ENCODE measurements at places on chromosomes 5 and 9.

DNA sequence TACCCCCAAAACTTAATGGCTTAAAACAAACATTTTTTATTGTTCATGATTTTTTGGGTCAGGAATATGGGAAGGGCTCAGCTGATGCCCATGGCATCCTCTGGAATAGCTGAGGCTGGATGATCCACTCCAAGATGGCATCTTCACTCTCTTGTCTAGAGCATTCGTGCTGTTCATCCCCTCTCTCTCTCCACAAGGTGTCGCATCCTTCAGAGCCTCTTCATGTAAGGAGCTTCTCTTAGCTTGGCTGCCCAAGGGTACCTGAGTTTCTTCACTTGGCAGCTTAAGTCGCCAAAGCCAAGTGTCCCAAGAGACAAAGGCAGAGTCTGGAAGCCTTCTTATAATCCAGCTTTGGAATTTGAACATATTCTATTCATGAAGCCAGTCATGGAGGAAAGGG is 294.7 kb downstream of the CHSY3 start:
- no peak for DNase-seq

DNA sequence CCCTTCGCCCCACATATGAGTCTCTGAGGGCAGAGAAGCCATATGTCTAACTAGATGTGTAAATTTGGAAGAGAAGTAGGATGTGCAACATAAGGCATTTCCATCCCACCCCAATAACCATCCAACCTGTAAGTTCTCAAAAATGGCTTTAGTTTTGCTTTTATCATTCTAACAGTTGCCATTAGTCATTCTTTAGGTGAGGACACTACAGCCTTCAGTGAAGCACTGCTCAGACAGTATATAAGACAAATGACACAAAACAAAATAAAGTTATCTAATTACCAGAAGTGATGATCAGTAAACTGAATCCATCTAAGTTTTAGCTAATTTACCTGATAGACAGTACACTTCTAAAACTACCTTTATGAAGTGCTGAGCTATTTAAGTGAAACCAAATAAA is 23.9 kb downstream of the MLLT3 start:
- no peak for DNase-seq

DNA sequence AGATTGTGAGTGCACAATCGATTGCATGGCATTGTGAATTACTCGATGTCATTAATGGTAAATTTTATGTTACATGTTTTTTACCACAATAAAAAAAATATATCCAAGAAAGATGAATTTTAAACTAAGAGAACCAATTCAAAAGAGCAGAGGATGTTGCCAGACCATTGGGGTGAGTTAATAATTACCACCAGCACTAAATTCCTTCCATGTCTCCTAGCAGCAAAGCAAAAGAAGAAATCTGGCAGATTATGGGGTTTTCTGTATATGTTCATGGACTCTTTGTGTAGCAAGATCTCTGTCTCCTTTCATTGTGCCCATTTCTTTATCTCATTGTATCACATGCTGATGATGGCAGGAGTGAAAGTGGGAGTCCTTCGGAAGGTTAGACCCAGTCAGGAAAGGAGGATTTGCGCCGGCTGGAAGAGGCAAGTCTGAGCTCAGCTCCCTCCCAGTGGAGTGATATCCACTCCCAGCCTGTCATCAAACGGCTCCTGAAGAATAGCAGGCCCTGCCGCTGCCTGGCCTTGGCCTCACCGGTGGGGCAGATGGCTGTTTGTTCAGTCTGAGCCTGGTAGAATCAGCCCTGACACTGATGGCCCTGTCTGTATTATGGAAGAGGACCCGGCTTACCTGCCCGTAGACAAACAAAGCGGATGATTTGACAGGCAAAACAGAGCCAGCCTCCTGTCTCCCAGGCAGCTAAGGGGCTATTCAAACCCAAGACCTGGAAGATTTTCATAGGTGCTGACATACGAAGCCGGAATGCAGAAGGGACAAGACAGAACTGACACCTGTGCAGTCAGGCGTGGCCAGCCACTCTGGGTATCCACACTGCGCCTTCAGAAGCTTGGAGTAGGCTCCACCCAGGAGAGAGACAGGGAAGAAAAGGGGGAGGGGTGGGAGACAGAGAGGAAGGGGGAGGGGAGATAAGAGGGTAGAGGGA is 21.9 kb upstream of the FOXE1 start:
- no peak for DNase-seq

- DNase-seq: no peak
Measured at GRCh38 chr5:6328173-6328572, 50.2 kb downstream of the MED10 start.

DNA sequence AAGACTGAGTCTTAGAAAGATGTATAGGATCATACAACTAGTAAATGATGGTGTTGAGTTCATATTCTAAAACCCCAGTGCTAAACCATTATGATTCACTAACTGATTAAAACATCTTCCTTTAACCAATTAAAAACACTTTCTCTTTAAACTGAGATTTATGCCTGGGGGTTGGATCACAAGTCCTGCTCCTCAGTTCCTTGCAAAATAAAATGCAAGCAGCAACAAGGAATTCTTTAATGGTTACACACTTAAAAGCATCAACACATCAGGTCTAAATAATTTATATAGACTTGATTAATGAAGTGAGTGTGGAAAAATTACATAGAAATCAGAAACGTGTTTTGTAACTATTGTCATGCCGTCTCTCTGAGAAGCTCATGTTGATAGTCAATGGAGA is 189.2 kb downstream of the TARS1 start:
- DNase-seq: no peak

DNA sequence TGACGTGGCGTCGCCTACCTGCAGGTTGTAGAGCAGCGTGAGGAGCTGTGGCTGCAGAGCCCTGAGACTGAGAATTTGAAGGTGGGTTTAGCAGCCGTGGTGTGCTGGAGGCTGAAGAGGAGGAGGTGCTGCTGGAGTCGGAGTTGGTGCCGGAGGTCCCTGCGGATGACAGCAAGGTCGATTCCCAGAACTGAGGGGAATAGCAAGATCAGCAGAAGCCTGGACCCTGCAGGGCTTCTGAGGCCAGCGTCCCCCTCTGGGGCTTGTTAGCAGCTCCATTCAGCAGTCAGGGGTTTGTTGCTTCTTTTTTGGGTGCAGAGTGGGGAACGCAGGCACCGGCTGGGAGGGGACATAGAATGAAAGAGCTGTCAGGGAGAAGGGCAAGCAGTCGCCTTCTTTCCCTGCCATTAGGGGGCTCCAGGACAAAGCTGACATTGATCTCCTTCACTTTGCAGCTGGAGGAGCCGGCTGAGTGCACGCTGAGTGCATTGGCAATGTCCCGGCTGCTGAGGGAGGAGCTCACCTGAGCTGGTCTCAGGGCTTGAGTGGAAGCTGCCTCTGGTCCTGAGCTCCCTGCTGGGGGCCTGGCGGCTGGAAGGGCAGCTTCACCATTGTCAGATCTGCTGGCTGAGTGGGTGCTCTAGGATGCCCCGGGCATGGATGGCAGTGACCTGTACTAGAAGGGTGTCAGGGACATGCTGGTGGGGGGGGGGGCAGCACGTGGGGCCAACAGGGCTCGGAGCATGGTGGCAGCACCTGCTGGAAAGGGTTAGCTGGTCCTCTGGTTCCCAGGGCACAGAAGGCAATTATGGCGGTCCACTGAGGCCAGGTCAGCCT is 20.8 kb downstream of the OBP2B start:
- DNase-seq: no peak

DNA sequence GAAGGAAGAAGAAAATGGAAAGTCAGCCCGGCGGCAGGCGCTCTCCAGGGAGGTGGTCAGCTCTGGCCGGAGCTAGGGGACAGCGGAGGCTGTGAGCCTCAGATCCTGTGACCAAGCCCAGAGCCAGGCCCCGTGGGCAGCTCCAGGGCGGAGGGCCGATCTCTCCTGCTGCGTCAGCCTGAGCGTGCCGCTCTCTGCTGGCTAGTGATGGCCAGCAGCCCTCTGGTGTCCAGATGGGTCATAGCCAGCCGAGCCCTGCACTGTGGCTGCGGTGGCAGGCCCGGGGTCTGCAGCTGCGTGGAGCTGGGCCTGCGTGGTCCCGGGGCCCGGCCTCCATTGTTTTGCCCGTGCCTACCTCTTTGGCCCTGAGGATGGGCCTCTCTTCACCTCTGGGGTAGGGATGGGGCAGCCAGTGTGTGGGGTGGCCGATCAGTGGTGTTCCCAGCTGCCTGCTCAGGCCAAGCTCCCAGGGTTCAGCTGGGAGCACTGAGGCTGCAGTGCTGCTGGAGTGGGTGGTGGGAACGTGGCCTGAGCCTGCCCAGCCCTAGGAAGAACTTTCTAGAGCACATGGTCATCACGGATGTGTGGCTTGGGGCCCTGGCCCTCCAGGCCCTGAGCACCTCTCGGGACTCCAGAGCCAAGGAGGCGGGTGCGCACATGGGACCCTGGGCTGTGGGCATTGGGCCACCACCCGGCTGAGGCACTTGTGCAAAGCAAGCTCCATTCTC is 17.1 kb upstream of the NRARP start:
- no peak for DNase-seq

- DNase-seq: no peak
Measured at GRCh38 chr5:123091298-123092222, 2.5 kb downstream of the PRDM6 start.

DNA sequence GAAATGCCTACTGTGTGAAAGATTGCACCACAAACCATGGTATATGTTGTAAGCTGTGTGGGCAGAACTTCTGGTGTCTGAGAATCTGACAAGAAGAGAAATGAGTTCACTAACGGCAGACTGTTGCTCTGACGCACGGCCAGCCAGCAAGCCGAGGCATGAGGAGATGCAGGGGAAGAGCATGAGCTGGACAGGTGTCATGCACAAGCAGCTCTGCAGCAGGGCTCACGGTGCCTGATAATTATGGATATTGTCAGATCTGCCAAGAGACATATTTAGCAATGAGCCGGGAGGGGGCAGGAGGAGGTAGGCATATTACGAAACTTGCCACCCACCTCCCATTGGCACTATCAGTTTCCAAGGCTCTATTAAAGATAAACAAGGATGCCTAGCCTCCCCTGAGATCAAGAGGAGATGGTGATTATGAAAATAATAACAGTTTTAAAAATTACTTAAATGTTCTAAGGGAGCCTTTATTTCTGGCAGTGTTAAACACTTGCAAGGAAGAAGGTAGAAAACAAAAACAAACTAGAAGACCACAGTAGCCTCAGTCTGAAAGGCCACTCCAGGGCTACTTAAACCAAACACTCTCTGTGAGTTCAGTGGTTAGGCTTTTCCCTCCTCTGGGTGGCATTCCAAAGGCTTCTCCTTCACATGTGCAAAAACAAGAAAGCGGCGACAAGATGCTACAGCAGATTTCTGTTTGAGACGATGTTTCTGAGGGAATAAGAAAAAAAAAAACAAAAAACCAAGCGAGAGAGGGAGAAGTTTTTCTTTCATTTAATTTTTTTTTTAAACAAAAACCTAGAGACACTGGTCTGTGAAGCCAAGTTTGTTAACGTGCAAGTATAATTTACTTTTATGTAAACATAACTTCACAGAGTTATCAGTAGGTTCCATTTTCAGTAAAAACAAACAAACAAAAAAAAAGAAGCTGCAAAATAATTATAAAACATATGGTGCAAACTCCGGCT is 339.5 kb downstream of the BNC2 start:
- DNase-seq: no peak

DNA sequence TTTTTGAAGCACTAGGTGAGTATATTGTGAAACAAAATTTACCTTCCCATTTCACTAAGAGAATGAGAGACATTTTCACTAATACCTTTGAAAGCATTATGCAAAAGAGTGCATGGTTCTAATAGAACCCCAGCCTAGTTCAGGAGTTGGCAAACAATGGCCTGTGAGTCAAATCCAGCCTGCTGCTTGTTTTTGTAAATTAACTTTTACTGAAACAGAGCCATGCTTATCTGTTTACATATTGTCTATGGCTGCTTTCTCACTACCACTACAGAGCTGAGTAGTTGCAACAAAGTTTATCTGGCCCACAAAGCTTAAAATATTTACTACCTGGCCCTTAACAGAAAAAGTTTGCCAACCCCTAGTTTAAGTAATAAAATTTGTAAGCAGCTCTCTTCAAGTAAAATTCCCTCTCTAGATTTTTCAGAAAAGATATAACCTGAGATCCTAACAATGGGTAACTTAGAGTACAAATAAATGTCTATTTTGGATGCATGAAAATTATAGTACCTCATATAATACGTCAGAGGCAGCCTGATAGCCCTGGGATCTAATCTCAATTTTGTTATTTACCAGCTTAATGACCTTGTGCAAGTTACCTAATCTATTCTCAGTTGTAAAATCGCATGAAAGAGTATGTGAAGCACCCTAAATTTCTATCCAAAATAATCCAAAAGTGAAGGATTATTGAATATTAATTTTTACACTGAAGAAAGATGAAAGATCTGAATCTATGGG is 50.7 kb upstream of the ARL15 start:
- DNase-seq: no peak

GRCh38 chr5:82352146-82352791 is 74.1 kb upstream of the RPS23 start:
- no peak for DNase-seq

GRCh38 chr5:163350083-163350482 is 87.3 kb upstream of the CCNG1 start:
- DNase-seq: no peak

DNA sequence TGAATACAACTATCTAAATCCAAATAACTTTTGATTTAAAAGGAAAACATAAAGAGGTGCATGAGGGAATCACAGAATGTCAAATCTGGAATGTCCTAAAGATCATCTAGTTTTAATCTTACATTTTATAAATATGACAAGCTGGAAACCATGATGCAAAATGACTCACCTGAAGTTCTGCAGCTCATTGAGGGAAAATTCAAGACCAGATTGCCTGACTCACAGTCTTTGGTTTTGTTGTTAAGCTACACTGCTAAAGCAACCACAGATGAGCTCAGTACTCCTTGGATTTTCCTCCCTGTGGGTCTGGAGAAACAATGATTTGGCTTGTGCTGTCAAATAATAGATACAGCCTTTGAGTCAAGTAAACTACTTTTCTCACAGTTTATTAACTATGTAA is 19.1 kb upstream of the EDIL3 start:
- no peak for DNase-seq

DNA sequence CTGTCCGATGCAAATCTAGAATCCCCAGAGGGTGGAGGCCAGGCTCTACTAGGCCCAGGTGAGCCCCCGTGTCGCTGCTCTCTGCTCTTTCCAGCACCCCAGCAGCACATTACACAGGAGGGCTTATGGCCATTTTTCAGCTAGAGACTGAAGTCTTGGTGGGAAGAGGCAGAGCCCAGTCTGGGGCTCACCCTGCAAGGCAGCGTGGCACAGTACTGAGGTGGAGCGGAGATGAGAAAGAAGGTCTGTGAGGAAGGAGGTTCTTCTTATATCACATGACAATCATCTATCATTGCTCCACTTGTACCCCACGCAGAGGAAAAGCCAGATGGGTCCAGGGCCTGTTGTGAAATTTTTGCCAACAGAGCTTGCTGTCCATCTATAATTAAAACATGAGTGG is 10.0 kb upstream of the KIF12 start:
- DNase-seq: no peak

- DNase-seq: no peak
Measured at GRCh38 chr5:10145923-10146401, 103.7 kb downstream of the ATPSCKMT start.

GRCh38 chr9:127711831-127712274 is 3.6 kb downstream of the PTRH1 start:
- DNase-seq: no peak

- no peak for DNase-seq
Measured at GRCh38 chr5:96530901-96531300, 97.9 kb upstream of the PCSK1 start.

- no peak for DNase-seq
Measured at GRCh38 chr9:34400275-34400674, 23.6 kb upstream of the MYORG start.

GRCh38 chr9:126375386-126375785 is 48.8 kb downstream of the MVB12B start:
- DNase-seq: no peak
